ENCODE measurements at places on chromosomes 16 and 17.

DNA sequence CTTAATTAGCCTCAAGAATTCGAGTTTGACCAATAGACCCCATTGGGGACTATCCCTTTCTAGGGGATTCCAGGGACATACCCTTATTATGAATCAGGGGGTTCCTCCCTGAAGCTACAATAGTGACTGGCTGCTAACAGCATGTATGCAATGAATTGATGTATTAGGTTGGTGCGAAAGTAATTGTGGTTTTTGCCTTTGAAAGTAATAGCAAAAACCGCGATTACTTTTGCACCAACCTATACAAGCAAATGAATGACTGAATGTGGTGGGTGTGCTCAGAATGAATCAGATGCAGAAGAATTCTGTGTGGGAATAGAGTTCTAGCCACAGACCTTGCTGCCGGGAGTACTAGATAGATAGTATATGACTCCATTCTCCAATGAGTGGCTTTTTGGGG is 76.7 kb downstream of the HLF start:
- DNase-seq, result no peak

GRCh38 chr17:78599419-78599818 is 22.2 kb upstream of the DNAH17 start:
- no peak for DNase-seq

DNA sequence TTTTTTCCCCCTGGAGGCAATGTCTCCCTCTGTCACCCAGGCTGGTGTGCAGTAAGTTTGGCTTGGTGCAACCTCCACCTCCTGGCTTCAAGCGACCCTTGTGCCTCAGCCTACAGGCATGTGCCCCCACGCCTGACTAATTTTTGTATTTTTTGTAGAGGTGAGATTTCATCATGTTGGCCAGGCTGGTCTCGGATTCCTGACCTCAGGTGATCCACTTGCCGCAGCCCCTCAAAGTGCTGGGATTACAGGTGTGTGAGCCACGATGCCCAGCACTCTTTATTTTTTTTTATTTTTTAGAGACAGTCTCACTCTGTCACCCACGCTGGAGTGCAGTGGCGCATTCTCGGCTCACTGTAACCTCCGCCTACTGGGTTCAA is 113.2 kb downstream of the ABCC6 start:
- DNase-seq, result no peak

DNA sequence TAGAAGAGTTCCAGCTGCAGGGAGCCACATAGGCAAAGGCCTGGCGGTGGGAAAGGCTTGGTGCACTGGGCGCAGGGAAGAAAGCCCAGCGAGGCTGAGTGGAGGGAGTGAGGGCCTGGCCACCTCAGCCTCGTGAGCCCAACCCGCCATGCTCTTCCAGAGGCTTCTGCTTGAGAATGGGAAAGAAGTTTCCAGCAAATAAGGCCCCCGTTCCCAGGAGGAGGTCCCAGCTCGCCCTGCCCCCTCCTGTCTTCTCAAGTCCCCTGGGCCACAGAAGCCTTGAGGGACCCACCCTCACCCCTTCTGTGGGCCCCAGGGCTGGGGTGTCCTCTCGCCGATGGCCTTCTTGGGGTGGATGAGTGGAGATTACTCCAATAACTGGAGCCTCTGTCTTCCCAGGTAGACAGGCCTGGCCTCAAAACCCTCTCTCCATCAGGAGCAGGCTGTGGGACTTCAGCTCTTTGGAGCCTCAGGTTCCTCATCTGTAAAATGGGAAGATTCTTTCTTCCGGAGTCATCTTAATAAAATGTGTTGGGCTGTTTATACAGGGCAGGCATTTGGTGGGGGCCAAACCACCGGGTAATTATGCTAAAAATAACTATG is 933 bp upstream of the SNN start:
- no peak for DNase-seq

DNA sequence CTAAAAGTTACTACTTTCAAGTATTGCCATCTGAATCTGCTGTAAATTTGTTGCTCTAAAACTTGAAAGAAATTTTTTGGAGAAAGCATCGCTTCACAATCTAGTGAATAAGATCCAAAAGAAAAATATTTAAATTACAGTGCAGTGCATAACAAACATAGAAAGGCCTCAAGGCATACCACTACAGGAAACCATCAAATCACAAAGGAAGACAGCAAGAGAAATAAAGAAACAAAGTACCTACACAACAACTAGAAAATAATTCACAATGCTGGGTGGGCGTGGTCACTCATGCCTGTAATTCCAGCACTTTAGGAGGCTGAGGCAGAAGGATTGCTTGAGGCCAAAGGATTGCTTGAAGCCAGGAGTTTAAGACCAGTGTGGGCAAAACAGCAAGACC is 104.9 kb downstream of the BRIP1 start:
- DNase-seq, result no peak

All from NCI-H1092 (cell line).